Pancreas (tissue), 10 donors: ENCODE measurements at places on chromosomes 4 and X.

GRCh38 chr4:10106421-10107039 is 10.1 kb downstream of the WDR1 start:
- DNase-seq: no peak

GRCh38 chrX:72712094-72712755 is 1.9 kb downstream of the PHKA1 start:
- no peak for DNase-seq

GRCh38 chr4:161256716-161257115 is 907.1 kb downstream of the FSTL5 start:
- no peak for DNase-seq

- no peak for DNase-seq
These were observed 103.8 kb upstream of the HPF1 start for GRCh38 chr4:169861593-169861992.

GRCh38 chrX:77444075-77444474 is 3.1 kb upstream of the FGF16 start:
- DNase-seq: no peak

DNA sequence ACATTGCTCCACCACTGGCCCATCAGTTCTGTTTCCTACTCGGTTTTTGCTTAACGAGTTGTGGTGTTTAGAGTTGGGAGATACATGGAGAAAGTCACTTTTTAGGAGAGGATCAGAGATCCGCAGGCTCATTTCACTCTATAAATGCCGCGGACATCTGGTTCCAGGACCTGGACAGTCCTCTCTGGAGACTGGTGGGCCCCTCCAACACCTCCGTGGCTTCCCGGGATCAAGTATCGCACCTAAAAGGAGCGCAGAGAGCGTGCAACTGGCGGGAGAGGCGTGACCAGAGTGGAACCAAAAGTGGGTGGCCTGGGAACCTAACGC is 9.9 kb upstream of the CLTRN start:
- DNase-seq: no peak

GRCh38 chr4:8053688-8054449 is 104.7 kb downstream of the ABLIM2 start:
- no peak for DNase-seq

DNA sequence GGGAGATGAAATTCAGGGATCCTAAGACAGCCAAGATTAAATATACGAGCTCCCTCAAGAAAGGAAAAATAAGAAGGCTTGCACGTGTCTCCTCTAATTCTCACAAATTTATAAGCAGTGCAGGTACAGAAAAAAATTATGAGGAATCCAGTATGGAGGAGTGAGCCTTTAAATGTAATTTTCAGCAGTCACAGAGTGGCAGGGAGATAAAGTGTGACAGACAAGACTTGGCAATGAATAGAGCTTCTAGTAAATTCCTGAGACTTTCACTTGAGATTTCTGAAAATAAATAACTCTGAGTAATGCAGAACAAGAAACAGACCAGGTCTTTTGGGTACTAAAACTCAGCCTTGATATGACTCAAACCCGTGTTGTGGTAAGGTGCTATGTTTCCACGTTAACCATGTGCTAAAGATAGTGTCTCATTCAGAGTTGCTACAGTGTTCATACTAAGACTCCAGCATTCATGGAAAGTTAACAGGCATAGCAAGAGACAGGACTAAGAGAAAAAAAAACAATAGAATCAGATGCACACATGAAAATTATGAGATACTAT is 119.8 kb downstream of the SPOCK3 start:
- DNase-seq: no peak

DNA sequence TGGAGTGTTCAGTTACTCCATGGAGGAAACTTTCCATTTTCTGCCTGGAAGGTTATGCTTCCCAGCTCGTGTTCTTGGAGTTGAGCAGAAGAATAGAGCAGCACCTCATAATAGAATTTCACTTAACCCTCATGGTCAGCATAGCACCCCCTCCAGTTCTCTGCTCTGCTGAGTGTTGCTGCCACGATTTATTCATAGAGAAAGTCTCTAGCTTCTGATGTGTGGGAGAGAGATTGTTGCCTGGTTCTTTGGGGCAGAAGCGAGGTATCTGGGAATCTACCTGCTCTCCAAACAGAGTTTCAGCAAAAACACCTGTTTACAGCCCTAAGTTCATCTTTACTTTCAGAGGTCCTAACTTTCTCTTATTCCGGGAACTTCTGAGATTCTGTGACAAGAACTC is 3.9 kb upstream of the DTHD1 start:
- DNase-seq: no peak

DNA sequence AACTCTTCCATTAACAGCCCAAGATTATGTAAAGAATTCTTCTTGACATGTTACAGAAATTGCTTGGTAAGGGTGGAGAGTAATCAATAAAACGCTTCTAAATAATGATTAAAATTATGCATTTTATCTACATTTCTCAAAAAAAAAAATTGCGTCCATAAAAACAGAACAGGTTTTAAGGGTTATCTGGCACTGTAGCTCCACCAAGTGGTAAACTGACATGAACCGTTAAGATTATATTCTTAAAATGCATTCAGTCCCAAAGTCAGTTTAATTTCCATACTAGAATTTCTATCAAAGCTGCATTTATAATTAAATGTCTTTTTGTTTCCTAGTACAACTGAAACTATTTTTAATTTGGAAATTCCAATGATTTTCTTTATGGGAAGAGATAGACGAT is 214.0 kb upstream of the UGT8 start:
- DNase-seq: no peak

GRCh38 chrX:16727637-16728036 is 8.2 kb downstream of the SYAP1 start:
- DNase-seq: no peak

DNA sequence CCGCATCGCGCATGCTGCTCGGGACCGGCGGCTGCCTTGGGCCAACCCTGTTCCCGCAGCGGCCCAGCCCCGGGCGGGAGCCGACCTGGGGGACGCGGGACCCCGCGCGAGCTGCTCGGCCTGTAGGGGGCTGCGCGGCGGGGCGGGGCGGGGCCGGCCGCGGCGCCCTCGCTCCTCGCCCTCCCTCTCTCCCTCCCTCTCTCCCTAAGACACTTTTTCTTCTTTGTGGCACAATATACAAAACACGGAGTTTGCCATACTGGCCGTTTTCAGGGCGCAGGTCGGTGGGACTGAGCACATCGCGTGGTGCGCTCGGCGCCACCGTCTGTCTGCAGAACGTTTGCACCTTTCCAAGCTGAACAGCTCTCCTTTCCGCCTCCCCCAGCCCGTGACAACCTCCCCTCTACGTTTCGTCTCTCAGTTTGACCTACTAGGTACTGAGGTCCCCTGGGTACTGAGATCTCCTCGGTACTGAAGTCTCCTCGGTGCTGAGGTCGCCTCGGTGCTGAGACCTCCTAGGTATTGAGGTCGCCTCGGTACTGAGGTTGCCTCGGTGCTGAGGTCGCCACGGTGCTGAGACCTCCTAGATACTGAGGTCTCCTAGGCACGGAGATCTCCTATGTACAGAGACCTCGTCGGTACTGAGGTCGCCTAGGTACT is 261.1 kb upstream of the PLCXD1 start:
- DNase-seq: no peak

DNA sequence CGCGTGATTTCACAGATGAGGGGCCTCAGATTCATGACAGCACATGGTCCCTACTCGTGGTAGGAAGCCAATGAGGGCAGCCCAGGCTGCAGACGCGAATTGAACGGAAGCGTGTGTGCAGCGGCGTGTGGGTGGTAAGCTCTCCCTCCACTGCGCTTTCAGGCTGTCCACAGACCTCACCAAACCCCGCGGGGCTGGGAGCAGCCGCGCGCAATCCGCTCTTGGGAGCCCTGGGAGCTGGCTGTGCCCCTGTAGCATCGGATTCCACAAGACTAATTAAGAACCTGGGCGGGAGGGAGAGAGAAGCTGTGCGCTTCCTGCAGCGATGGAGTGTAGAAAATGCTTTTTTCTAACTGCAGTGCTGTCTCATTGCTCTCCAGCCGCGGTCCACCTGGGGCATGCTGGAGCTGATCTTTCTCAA is 134.9 kb downstream of the STOX2 start:
- no peak for DNase-seq

DNA sequence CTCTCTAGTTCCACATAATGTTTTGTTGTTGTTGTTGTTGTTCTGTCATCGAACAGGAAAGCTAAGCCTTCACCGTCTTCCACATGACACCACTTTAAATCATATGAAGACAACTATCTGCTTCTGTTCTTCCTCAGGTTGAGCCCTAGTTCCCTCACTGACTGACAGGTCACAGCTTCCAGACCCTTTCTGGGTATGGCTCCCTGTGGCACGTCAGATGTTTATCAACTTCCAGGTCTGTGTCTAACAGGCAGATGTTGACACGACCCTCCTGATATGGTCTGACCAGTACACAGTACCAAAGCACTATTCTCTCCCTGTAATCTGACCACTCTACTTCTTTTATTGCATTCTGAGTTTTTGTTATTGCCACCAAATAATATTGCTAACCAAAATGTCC is 51.4 kb downstream of the PRDM5 start:
- no peak for DNase-seq

GRCh38 chr4:177671387-177671786 is 229.2 kb upstream of the AGA start:
- DNase-seq: no peak

DNA sequence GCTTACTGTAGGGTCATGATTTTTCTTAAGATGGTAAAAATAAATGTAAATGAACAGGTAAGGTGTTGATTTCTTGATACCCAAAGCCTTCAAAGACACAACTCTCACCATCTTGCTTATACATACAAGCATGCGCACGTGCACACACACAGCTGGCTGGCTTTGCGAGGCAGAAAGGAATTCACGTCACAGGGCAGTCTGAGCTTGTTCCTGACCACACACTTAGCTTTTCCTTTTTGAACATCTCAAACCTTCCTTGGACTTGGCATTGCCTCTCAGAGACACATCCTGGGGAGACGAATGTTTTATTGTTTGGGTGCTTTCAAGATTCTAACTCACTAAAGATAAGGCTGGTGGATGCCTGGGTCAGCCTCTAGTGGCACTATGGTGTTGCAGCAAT is 175.0 kb downstream of the NHS start:
- DNase-seq: no peak

DNA sequence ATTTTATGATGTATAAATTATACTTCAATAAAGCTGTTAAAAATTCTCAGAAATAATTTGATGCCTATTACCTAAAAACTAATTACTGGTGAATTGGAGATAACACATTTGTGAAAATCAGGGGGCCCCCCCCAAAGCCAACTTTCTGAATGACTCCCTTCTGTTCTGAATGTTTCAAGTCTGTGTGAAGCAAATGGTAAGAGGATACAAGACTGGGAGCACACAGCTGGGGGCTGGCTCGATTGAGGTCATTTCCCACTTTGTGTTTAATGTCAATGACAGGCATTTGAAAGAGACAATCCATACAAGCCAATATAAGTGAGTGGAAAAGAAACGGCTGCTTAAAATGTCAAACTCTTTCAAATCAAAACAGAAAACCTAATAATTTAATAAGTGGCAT is 155.8 kb downstream of the SH2D1A start:
- no peak for DNase-seq

DNA sequence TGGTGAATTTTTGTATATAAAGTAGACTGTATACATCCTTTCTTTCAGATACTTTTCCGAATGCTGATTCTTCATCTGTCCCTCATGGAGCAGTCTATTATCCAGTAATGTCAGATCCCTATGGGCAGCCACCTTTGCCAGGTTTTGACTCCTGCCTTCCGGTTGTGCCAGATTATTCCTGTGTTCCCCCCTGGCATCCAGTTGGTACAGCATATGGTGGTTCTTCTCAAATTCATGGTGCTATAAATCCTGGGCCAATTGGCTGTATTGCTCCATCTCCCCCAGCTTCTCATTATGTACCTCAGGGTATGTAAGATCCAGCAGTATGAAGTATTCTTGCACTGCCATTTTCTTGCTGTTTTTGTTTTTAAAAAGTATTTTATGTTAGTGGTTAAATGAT is 78.7 kb downstream of the ALG13 start:
- no peak for DNase-seq

DNA sequence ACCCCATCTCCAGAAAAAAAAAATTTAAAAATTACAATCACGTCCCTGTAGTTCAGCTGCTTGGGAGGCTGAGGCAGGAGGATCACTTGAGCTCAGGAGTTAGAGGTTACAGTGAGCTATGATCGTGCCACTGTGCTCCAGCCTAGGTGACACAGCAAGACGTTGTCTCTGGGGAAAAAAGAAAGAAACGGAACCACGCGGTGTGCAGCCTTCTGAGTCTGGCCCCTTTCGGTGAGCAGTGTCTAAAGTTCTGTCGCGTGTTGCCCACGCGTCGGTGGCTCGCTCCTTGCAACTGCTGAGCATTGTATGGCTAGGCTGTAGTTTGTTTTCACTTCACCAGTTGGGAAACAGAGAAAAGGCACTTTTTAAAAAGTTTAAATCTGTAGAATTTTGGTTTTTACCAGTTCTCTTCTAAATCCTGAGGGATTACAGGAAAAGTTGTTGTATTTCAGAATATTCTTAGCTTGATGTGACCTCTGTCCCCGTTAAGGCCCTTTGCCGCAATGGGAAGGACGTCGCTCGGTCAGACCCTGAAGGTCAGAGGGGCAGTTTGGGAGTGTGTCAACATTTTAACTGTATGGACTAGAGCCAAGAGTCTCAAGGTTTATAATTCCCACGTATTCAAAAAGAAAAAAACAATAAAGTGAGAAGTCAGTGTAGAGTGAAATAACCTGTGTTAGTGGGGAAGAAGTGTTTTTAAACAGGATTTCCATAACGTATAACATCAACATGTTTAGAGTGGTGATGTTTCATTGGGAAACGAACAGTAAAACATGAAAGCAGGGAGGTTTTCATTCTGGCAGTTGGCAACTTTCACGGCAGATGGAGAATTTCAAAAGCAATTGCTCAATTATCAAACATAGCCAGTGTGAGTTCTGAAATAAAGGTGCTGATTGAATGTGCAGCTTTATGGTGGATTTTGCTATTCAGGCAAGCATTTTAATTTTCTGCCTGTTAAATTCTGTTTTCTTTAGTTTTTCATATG is 45.8 kb upstream of the MSANTD1 start:
- DNase-seq: no peak

- no peak for DNase-seq
These were observed 1254.4 kb downstream of the ADGRL3 start for GRCh38 chr4:62454535-62454934.

DNA sequence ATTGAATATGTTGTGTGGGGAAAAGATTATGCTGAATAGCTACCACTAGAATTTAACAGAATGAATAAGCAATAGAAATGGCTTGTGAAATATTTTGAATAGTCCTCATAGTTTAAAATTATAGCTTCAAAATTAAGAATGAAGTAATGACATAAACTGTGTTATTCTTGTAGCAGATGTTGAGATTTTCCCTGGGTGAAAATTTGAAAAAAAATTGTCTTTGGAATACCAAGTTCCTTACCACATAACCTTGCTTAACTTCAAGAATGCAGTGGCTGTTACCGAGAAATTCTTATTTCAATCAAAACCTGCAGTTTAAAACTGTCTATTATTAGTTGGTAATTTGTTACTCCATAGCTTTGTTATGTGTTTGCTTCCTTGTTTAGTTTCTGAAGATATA is 1268.6 kb downstream of the RAPGEF2 start:
- DNase-seq: no peak

DNA sequence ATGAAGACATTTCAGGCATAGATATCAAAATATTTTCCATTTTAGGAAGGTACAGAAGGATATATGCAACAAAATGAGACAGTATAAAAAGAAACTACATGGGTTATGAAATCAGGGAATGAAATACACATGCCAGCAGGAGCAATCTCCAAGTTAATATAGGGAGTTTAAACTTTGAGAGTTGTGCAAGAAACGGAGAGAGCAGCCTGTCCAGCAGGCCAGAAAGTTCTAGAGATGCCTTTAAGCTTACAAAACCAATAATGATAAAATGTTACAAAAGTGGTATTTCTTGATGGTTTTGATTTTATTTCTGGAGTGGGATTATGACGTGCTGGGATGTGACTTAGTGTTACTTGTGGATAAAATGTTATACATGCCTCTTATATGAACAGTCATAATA is 2047.9 kb downstream of the ARAP2 start:
- DNase-seq: no peak
